Activated naive CD8-positive, alpha-beta T cell treated with anti-CD3 and anti-CD28 coated beads, Interleukin-2, amount 50 U/mL, for 24 hours (primary cell): ENCODE measurements at places on chromosomes 5 and 9.

DNA sequence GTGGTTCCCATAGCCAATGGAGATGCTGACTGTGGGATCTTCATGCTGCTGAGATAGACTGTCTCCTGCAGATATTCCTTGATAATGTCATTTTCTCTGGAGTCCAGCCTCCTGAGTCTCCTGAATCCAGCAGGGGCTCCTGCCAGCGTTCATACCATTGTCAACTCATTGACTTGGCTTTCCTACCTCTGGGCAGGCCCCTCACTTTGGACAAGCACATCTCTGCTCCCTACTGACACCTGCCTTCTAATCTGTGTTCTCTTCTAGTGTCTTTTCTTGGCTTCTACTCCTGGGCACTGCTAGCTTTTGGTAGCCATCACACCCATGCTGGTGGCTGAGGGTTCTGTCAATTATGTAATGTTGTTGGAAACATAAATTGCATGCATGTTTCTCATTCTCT is 138.0 kb downstream of the ADCY2 start:
- H3K4me3 ChIP-seq = no peak overlapping the region
- H3K36me3 ChIP-seq = no peaks in the 10 kb centered on the region
- H3K27me3 ChIP-seq = no peaks in the 10 kb centered on the region
- H3K27ac ChIP-seq = no peak overlapping the region
- no peak for DNase-seq

DNA sequence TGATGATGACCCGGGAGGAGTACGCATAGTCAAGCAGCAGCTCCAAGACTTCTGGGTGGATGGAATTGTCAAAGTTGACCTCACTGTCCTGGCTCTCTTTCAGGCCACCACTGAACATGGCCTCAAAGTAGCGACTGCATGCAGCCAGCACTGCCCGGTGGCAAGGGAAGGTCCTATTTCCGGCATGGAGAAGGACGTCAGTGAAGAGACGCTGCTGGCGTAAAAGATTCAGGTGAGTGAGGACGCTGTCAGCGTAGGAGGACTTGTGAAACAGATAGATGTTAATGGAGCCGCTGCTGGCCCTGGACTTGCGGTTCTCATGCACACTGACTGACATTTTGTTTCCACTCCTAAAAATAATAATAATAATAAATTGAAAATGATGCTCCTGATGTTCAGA is 4.4 kb downstream of the ENC1 start:
- H3K4me1 ChIP-seq = peaks cover 47% of the 10 kb centered on the region
- no peak overlapping the region for H3K27ac ChIP-seq
- H3K36me3 ChIP-seq = no peaks in the 10 kb centered on the region

GRCh38 chr9:94861589-94862272 is 135.2 kb downstream of the AOPEP start:
- peaks cover 44% of the 10 kb centered on the region for H3K4me1 ChIP-seq
- H3K27ac ChIP-seq = peak overlapping the region; percentile 81

DNA sequence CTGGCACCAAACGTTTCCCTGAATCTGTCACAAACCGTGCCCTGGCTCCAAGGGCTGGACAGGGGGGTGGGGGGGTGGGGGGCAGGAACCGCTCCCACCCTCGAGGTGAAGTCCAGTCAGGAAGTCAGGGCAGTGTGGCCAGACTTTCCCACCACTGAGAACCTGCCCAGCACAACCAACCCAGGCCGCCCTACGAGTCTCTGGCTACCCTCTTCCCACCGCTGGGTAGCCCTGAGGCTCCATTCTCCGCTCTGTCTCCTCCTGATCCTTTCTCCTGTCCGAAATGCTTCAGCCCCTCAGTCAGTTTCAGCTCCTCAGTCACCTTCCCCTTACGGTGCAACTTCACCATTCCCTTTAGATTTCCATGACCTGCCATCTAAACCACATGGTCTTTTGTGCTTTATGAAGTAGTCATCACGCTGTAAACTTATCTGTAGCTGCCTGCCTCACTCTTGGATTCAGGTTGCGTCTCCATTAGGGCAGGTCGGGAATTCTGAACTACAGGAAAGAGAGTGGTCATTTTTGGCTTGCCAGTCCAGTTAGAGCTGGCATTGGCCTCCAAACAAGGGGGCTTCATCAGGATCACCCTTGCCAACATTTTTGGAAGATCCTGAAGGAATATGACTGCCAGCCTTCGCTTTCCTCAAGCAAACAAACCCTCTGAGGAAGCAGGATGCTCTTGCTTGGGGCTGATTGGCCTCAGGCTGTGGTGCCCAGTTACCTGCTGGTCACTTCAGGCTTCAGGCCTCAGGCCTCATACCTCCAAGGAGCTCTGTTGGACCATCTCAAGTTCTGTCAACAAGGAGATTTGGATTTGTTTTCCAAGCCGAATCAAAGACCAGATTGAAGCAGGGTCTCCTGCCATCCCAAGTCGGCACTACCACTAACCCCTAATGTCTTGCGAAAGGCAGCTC is 794 bp upstream of the DCAF12 start:
- H3K4me1 ChIP-seq = peaks cover 40% of the 10 kb centered on the region
- H3K4me3 ChIP-seq = peak overlapping the region; percentile 98
- peak; percentile 8 for DNase-seq
- no peaks in the 10 kb centered on the region for H3K27me3 ChIP-seq

DNA sequence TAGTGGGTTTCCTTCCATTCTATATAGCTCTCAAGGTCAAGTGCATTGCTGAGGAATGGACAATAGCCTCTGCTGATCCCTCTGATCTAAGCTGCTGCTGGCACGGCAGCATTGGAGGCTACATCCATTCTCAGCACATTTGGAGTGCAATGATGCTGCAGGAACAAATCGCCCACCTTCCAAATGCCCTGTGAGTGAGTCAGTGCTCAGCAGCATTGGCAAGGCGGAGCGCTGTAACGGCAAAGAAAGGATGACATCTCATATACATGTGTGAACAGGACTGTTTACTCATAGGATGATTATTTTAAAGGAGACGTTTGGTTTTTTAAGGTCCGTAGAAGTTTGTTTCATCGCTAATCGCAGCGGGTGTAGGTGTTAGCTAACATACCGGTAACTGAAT is 408.7 kb downstream of the ARHGEF28 start:
- H3K27ac ChIP-seq = no peak overlapping the region
- H3K4me1 ChIP-seq = no peaks in the 10 kb centered on the region
- H3K4me3 ChIP-seq = no peak overlapping the region
- H3K36me3 ChIP-seq = no peaks in the 10 kb centered on the region
- DNase-seq = no peak

DNA sequence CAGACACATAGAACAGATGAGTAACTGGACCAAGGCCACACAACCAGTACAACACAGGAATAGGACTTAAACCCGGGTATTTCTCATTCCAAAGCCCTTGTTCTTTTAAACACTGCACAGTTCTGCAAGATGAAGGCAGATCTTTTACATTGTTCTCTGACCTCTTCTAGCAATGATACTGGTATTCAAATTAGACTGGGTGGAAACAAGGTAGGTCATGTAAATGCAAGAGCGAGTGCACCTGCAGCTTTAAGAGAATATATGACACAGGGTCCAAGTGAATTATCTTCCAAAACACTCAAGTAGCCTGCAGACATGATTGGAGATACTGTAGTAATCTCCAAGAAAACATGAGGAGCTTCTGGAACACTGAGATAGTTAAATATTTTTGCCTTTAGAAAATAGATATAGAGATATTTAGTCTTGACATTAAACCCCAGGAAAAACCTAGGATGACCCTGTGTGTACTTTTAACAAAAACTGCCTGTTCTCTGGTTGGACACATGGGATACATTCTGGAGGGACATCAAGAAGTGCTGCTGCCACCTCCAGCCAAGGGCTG is 130.6 kb upstream of the EPB41L4A start:
- DNase-seq = no peak
- no peak overlapping the region for H3K27ac ChIP-seq
- H3K27me3 ChIP-seq = no peaks in the 10 kb centered on the region
- no peak overlapping the region for H3K4me3 ChIP-seq

GRCh38 chr5:143251946-143252345 is 151.5 kb downstream of the NR3C1 start:
- no peak for DNase-seq
- no peaks in the 10 kb centered on the region for H3K27me3 ChIP-seq
- H3K36me3 ChIP-seq = no peaks in the 10 kb centered on the region
- H3K27ac ChIP-seq = no peak overlapping the region
- no peak overlapping the region for H3K4me3 ChIP-seq
- H3K4me1 ChIP-seq = peaks cover 2% of the 10 kb centered on the region

DNA sequence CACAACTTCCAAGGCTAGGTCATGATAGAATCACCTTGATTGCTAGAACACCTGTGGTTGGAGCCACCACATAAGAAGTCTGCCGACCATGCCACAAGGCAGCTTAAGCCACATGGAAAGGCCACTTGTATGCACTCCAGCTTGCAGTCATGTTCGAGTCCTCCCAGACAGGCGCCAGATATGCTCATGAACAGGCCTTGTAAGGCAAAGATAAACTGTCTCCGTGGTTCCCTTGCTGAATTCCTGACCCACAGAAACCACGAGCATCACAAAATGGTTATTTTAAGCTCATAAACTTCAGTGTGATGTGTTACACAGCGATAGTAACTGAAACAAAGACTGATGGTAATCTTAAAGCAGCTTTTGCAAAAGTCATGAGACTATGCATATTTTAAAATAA is 188.4 kb upstream of the DAPK1 start:
- no peak overlapping the region for H3K27ac ChIP-seq
- peaks cover 7% of the 10 kb centered on the region for H3K27me3 ChIP-seq
- H3K4me3 ChIP-seq = no peak overlapping the region
- DNase-seq = no peak
- H3K36me3 ChIP-seq = no peaks in the 10 kb centered on the region
- H3K4me1 ChIP-seq = no peaks in the 10 kb centered on the region

- H3K27ac ChIP-seq = no peak overlapping the region
- H3K4me1 ChIP-seq = peaks cover 8% of the 10 kb centered on the region
- H3K4me3 ChIP-seq = no peak overlapping the region
These were observed 97.4 kb downstream of the CDK5RAP2 start for GRCh38 chr9:120482424-120483186.

- no peak for DNase-seq
- H3K4me3 ChIP-seq = no peak overlapping the region
- H3K27ac ChIP-seq = no peak overlapping the region
These were observed 41.2 kb downstream of the WDR36 start for GRCh38 chr5:111133436-111133751.

GRCh38 chr9:217950-218349 is 3.3 kb downstream of the DOCK8 start:
- no peaks in the 10 kb centered on the region for H3K27me3 ChIP-seq
- H3K36me3 ChIP-seq = no peaks in the 10 kb centered on the region
- no peak overlapping the region for H3K4me3 ChIP-seq
- H3K4me1 ChIP-seq = peaks cover 29% of the 10 kb centered on the region
- no peak overlapping the region for H3K27ac ChIP-seq

DNA sequence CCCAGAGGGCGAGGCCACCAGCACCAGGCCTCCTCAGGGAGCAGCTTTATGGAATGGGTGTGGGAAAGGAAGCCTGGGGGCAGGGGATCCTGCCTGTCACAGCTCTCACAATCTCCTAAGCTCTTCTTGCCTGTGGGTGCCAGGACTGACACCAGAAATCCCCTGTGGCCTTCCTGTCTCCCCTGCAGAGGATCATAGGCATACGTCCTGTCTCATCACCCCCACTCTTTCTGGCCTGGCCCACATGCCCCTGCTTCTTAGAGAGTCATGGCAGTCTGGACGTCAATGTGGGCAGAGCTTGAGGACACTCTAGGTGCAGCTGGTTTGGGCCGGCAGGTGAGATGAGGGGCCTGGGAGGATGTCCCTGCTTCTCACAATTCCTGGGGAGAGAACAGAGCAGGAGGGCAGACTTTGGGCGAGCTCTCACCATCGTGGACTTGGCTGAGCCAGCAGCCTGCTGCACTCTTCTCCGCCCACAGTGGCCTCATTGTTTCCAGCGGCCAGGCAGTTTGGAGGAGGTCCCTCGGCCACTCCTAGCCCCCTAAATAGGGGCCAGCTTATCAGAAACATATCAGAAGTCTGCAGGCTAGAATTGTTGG is 67.3 kb upstream of the ZFR start:
- no peaks in the 10 kb centered on the region for H3K36me3 ChIP-seq
- H3K4me1 ChIP-seq = no peaks in the 10 kb centered on the region
- H3K27ac ChIP-seq = no peak overlapping the region
- peaks cover under 1% of the 10 kb centered on the region for H3K27me3 ChIP-seq
- no peak overlapping the region for H3K4me3 ChIP-seq

DNA sequence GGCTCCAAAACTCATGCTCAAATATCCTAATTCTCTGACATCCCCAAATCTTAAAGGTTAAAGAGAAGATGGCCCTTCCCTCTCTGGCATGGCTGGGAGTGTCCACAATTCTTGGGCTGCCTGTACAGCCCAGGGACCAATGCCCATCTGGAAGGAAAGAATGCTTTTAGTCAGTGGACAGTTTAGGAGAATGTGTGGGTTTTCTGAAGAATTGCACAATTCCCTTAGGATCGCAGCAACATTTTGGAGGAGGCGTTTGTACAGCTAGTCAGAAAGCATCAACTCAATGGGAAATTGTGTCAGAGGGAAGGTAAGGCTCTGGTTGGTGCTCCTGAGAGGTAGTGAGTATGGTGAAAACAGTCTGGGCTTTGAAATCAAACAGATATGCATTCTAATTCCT is 15.0 kb downstream of the FAM193B start:
- H3K27me3 ChIP-seq = no peaks in the 10 kb centered on the region
- no peaks in the 10 kb centered on the region for H3K4me1 ChIP-seq
- no peak for DNase-seq
- H3K27ac ChIP-seq = no peak overlapping the region

DNA sequence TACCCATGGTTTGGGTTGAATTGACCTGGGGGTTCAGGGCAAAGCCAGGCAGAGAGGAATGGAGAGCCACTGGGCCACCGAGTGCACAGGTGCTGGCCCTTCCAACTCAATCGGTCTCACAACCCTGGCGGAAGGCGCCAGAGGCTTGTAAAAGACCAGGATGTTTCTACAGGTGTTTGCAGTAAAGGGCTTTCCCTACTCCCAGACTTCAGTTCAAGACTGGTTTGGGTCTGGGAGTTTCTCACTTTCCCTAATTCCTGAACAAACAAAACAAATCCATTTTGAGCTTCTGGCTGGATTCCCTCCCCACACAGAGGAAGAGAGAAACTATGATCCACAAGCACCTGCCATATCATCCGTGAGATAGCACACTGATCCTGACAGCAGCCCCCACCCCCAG is 125.2 kb upstream of the KLF4 start:
- H3K36me3 ChIP-seq = no peaks in the 10 kb centered on the region
- H3K27me3 ChIP-seq = no peaks in the 10 kb centered on the region
- H3K27ac ChIP-seq = no peak overlapping the region
- no peak overlapping the region for H3K4me3 ChIP-seq
- no peaks in the 10 kb centered on the region for H3K4me1 ChIP-seq

GRCh38 chr5:79827159-79827629 is 137.6 kb downstream of the CMYA5 start:
- H3K4me3 ChIP-seq = no peak overlapping the region
- H3K36me3 ChIP-seq = no peaks in the 10 kb centered on the region
- H3K4me1 ChIP-seq = no peaks in the 10 kb centered on the region

- H3K4me3 ChIP-seq = no peak overlapping the region
- no peaks in the 10 kb centered on the region for H3K36me3 ChIP-seq
- DNase-seq = no peak
- H3K27ac ChIP-seq = no peak overlapping the region
- H3K4me1 ChIP-seq = no peaks in the 10 kb centered on the region
- no peaks in the 10 kb centered on the region for H3K27me3 ChIP-seq
These were observed 228.4 kb downstream of the TENT4A start for GRCh38 chr5:6941631-6942030.
